ENCODE measurements at places on chromosomes 6 and 20. TPM values are rescaled to one million over a fixed set of nuclear protein-coding genes. Genes with fewer than 3 reads are reported as not detected.

The MYCT1 gene
- not detected for polyA plus RNA-seq

The MEI4 gene
- polyA plus RNA-seq, result not detected

The WTAP gene
- 54.0 TPM for polyA plus RNA-seq

The BPHL gene
- polyA plus RNA-seq, result 14.9 TPM

The TMEM14B gene
- 118 TPM for polyA plus RNA-seq

The THBS2 gene
- not detected for polyA plus RNA-seq

The ME1 gene
- polyA plus RNA-seq, result 60.6 TPM
